ENCODE measurements at places on chromosomes 3 and 15.

GRCh38 chr3:65702202-65702601 is 336.5 kb downstream of the MAGI1 start:
- DNase-seq: no peak

DNA sequence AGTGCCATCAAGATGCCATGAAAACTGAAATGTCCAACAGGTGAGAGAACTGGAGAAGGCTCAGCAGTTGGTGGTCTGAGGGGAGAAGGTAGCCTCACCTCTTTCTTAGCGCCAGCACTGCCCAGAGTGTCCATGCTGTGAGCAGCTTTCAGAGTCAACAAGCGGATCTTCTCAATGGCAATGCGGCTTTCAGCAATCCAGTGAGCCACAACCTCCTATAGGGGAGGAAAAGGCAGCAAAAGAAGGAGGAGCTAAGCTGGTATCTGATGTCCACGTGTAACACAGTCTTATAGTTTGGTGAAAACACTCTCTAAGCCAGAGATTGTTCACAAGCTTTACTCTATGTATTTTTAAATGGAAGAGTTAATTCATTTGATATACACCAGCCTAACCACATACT is 36.1 kb upstream of the ACKR4 start:
- DNase-seq: no peak

- no peak for DNase-seq
Measured at GRCh38 chr3:126837773-126838172, 133.7 kb downstream of the CHCHD6 start.

DNA sequence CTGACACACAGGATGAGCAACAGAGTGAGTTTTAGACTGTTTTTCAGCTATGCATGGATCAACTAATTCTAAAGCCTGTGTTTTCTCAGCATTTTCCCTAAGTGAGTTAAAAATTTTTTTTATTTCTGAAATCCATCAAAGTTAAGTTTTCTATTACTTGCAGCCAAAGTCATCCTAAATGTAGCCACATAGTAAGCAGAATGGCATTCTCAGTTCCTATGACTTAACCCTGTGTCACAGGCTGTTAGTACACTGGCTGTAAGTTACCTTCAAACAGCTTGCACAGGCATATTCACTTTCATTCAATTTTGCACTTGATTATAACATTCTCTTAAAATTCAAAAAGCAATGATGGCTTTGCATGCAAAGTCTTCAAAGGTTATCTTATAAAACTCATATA is 368.2 kb downstream of the OCA2 start:
- DNase-seq: no peak

DNA sequence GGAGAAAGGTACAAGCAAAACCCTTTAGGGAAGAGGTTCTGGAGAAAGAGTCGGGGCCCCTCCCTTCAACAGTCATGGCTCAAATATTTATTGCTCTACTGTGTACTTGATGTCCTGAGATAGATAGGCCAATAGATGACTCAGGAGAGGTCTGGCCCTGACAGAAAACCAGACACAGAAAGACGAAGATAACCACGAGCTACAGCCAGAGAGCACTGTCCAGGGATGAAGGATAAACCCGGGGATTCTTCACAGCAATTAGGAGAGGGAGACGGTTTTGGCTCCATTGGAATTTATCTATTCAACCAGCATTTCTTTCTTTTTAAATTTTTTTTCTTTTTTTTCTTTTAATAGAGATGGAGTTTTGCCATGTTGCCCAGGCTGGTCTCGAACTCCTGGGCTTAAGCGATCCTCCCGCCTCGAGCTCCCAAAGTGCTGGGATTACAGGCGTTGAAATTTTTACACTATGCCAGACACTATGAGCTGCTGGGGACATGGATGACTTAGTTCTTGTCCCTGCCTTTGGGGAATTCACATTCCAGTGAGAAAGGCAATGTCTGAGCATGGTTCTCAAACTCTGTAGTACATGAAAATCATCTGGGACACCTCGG is 4.6 kb upstream of the CIDEC start:
- DNase-seq: no peak

GRCh38 chr3:53843195-53844177 is 2.7 kb downstream of the CHDH start:
- no peak for DNase-seq

DNA sequence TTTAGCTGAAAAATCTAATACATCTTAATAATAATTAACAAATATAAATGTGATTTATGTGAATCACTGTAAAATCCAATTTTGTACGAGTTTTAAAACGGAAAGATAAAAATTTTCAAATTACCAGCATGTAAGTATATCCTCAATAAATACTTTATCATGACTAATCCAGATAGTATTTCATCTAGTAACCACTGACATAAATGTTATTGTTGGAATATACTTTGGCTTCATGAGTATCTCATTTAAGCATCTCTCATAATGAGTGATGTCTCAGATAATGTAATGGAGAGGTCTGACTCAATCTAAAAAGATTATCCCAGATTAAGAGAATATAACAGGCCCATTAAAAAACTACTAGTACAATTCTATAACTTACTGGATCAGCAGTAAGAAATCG is 216.3 kb downstream of the STAG1 start:
- DNase-seq: no peak

GRCh38 chr3:52094571-52095485 is 38.5 kb upstream of the DUSP7 start:
- DNase-seq: no peak

DNA sequence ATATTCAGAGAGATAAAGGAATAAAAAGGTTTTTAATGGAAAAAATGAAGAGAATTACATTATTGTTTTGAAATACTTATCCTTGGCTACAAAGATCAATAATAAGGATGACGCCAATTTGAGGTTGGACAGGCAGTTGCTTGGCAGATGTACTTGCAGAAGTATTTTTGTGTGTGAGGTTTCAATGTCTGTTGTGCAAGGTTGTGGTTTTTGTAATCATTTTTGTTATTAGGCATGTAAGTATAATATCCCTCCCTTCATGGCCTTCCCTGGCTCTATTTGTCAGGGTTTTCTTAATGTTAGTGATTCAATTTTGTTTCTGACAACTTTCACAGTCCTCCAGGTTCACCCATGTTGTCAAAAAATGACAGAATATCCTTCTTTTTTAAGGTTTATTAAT is 105.9 kb downstream of the OTOL1 start:
- DNase-seq: no peak

DNA sequence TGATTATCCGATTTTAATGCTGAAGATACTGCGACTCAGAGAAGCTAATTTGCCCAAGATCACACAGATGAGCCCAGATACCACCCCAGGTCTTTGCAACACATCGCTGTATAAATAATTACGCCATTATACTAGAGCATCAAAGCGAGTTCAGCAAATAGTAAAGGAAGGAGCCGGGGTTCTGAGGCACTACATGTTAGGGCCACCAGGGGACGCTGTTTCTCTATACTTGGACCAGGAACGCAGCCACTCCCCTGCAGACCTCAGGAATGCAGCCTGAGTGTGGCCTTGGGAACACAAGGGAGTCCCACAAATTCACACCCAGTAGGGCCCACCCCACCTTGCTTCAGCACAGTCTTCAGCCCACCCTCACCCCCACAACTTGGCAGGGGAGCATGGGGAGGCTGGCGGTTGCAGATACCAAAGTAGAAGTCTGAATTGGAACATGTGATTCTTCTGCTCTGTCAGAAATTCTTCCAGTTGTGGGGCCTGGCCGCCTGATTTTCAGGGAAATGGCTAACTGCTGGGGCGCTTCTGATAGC is 57.8 kb upstream of the RYK start:
- peak; percentile 95 for DNase-seq

DNA sequence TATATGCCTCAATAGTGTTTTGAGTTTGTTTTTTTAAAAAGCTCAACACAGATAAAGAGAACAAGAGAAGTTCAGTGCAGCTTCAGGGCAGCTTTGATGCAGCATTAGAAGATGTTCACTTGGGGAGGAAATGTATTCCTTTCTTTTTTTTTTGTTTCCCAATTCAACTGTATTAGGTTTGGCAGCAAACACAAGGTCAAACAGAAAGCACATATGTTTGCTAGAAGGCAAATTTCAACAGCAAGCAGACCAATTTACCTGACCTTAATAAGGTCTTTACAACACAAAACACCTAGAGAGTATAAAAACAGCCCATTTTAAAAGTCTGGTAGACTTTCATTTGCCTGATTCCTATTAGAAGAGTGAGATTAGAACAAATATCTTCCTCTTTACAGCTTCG is 7.3 kb upstream of the CDAN1 start:
- no peak for DNase-seq
